ENCODE measurements at places on chromosomes 2 and 18.
A peak's percentile ranks its signal among the peaks of the same experiment; 100 is the strongest.

DNA sequence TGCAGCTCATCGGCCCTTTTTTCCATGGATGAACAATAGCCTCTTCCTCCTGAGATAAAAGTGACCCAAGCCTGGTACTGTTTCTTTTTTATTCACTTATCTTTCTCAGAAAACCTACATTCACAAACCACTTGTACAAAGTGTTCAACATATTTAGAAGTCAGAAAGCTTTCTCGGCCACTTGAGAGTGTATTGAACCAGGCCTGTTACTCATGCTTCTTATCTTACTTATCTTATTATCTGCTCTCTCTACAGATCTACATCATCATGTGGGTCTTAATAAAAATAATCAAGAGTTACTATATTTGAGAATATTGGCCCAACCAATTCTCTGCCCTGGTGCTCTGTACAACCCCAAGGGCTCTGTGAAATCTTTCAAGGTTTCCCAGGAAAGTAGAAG lies 242.1 kb downstream of the MREG start:
- no peak for DNase-seq

- no peak for DNase-seq
Measured at GRCh38 chr2:202965810-202966460, 48.7 kb upstream of the NBEAL1 start.

DNA sequence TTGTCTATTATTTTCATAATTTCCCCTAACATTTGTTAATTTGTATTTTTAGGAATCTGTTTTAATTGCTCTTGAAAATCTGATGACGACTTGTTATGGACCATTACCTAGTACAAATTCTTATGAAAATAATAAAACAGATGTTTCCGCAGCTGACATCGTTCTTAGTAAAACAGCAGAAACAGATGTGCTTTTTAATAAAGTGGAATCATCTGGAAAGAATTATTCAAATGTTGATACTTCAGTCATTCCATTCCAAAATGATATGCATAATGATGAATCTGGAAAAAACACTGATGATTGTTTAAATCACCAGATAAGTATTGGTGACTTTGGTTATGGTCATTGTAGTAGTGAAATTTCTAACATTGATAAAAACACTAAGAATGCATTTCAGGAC lies 69.9 kb downstream of the PMS1 start:
- no peak for DNase-seq

DNA sequence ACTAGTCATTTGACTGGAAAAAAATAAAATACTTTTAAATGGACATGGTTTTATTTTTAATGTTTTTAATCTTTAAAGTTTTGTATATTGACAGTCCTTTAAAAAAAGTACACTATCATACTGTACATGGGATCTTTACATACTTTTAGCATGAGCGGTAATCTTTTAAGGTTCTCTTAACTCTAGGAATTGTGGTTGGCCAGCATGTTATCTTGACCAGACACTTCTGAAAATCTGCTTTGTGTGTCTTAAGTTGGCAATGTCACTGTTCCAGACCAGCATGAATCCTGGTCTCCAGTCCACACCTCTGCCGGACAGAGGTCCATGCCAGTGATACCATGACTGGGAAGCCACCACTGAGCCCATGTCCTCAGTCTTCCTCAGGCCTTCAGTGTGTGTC lies 17.7 kb downstream of the ITGB1BP1 start:
- no peak for DNase-seq

- DNase-seq = no peak
Measured at GRCh38 chr2:121234791-121235190, 50.2 kb downstream of the TFCP2L1 start.

DNA sequence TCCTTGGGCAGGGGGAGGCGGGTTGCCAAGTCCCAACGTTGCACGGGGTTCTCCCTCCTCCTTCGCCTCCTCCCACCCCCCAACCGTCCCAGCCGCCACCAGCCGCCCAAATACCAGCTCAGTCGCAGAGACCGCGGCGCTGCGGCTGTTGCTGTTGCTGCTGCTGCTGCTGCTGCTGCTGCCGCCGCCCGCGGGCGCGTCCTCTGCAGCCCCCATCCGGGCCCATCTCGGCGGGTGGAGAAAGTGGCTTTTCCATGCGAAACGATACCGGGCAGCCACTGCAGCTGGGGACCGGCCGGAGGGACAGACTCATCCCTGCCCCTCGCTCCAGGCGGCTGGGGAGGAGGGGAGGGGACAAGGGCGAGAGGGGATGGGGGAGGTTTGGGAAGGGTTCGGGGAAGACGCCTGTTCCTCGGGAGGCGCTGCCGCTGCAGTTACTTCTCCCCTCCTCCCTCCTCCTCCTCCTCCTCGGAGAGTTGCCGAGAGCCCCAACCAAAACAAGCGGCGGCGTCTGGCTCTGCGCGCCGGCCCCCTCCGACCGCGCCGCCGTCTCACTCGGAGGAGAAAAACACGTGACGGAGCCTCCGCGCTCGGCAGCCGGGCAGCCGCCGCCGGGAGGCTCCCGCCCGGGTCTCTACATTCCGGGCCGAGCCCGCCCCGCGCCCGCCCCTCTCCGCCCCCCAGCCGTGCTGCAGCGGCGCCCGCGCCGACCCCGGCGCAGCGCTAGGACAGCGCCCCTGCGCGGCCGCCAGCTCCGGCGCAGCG lies at the start of gene IRS1:
IRS1 (minus strand) TSS at position 610 of the 765 bp plus-strand sequence. CDS start 1,082 bp downstream, outside the sequence.
- peak; percentile 38 for DNase-seq

GRCh38 chr2:65403529-65403915 lies 28.9 kb downstream of the SPRED2 start:
- no peak for DNase-seq

DNA sequence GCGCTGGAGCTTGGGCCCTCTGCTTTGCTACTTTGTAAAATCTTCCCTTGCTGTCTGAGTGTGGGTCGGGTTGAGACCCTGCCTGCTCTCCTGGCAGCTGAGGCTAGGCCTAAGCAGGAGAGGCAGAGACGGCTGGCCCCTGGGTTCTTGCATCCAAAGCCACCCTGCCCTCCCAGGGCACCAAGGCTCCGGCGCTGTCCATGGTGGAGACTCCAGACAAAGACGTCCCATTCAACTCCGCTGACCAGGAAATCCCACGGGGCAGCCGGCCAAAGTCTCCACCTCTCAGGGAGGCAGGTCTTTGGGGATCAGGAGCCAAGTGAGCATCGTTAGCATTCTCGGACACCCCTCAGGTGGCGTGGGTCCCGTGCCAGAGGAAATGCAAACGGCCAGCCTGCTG lies 2.6 kb upstream of the PRLH start:
- DNase-seq = no peak

GRCh38 chr18:25316381-25317018 lies 35.5 kb downstream of the ZNF521 start:
- no peak for DNase-seq

GRCh38 chr2:23346029-23346428 lies 39.0 kb upstream of the KLHL29 start:
- no peak for DNase-seq

DNA sequence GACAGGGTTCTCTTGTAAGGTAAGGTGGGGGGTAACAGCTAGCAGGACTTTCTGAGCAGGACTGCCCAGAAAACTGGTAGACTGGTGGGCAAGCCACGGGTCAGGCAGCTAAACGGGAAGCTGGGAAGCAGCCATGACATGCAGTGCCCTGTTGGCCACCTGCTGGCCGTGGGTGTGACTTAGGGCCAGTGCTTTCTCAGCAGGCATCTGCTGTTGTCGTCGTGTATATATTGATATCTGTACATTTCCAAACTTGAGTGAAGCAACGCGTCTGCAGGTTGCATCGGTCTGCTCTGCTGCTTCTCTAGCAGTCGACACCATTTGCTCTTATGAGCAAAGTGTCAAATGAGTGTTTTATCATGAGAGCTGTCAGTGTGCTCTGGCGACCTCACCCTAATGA lies 31.0 kb downstream of the COA5 start:
- DNase-seq = no peak

GRCh38 chr2:125746321-125747164 lies 909.4 kb upstream of the GYPC start:
- DNase-seq = no peak

GRCh38 chr2:1846046-1847015 lies 102.0 kb upstream of the PXDN start:
- no peak for DNase-seq

GRCh38 chr2:85753525-85754312 lies at the start of gene ATOH8:
ATOH8 (plus strand) TSS chr2:85753991; CDS start chr2:85754190, 199 bp downstream.
- no peak for DNase-seq

DNA sequence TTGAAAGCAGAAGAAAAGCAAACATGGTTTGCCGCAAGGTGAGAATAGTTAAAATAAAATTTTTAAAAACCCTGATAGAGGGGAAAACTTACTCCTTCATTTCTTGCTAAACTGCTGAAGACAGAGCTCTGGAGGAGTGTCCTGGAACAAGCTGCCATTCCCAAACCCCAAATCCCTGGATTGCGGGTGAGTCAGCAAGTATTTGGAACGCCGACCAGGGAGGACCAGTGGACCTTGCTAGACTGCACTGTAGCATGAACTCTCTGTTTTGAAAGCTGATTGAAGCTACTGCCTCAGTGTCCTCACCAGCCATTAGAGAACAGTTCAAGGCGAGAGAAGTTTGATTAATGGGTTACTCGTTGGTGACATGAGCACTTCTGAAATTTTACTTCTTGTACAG lies 99.4 kb upstream of the RASGRP3 start:
- DNase-seq = no peak

- DNase-seq = no peak
Measured at GRCh38 chr2:86631846-86632485, 8.3 kb upstream of the RNF103 start.

GRCh38 chr18:35827903-35828275 lies 144.6 kb upstream of the RMP24 start:
- DNase-seq = no peak

GRCh38 chr2:6644261-6644660 lies 221.4 kb downstream of the CMPK2 start:
- no peak for DNase-seq

- no peak for DNase-seq
Measured at GRCh38 chr2:85716346-85716914, 22.3 kb downstream of the GNLY start.

DNA sequence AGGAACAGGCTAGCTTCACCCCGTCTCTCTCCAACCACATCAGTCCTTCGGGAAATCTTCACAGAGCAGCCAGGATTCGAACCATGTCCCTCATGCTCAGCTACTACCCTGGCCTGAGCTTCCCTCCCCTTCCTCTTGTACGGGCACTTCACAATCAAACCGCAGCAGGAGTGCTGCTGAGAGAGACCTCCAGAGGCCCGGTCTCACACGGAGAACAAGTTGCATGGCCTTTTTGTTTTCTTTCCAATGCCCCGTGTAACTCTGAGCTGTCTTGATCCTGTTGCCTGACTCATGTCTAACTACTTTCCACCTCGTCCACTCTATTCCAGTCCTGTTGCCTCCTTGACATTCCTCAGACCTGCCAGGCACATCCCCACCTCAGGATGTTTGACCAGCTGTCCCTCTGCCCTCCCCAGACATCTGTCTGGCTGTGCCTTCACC lies 25.4 kb downstream of the FBLN7 start:
- DNase-seq = no peak

GRCh38 chr2:233153146-233153798 lies 93.1 kb downstream of the INPP5D start:
- DNase-seq = no peak

GRCh38 chr18:24160086-24160485 lies 21.2 kb downstream of the CABYR start:
- no peak for DNase-seq

- no peak for DNase-seq
Measured at GRCh38 chr2:109387778-109388469, 225.8 kb downstream of the SEPTIN10 start.

- no peak for DNase-seq
Measured at GRCh38 chr2:177434475-177434874, 41.9 kb downstream of the AGPS start.

- no peak for DNase-seq
Measured at GRCh38 chr2:12841021-12841420, 124.3 kb downstream of the TRIB2 start.

DNA sequence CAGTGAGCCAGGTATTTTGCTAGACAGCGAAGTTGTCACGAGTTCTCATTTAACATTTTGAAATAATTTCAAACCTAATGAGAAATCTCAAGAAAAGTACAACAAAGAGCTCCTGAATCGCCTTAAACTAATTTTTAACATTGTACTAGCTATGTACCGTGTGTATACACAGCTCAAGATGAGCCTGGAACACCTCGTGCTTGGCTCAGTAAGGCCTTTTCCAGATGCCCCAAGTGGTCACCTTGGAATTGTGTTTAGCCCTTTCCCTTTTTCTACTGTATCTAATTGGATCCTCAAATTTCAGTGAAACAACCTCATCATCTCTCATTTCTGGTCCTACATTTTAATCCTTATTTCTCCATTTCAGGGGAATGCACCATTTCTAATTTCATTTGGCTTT lies 7.2 kb downstream of the PTPN4 start:
- no peak for DNase-seq

DNA sequence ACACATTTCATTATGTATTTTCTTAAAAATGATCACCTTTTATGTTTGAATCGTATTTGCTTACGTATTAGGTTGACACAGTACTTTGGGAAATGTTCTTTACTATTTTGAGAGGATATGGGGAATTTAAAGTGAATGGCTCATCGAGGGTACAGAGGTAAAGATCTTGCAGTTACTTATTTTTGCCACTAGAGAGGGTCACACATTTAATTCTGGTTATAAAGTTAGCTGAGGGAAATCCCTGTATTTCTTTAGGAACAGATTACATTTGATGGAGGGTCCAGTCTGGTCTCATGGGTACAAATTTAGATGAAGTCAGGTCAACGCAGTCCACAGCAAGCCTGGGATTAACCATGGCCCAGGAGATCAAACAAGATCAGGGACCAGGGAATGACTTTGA lies 24.5 kb downstream of the DYNC2LI1 start:
- DNase-seq = no peak

GRCh38 chr2:72883356-72883962 lies 3.7 kb upstream of the SPR start:
- DNase-seq = no peak

DNA sequence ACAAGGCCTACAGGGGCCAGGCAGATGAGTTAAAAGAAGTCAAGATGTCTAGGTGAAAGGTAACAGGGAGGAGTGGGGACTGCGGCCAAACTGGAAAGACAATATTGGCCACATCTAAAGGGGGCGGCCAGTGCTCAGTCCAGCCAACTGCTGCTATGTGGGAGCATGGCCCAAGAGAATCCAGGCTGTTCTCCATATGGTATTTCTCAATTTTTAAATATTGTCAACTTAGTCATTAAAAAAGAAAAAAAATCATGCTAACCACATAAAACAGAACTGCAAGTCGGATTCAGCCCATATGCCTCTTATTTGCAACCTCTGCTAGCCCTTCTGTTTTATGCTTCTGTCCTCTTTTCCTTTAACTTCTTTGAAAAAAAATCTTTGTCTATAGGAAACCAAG lies 14.8 kb downstream of the TRABD2A start:
- no peak for DNase-seq

- no peak for DNase-seq
Measured at GRCh38 chr2:176461098-176461808, 192.0 kb downstream of the MTX2 start.

- peak; percentile 32 for DNase-seq
Measured at GRCh38 chr18:47100212-47100831, 50.0 kb downstream of the HDHD2 start.

GRCh38 chr2:160479269-160479668 lies 14.3 kb downstream of the RBMS1 start:
- no peak for DNase-seq

GRCh38 chr18:50058731-50059130 lies 136.2 kb downstream of the MYO5B start:
- DNase-seq = no peak

- no peak for DNase-seq
Measured at GRCh38 chr2:164739966-164740365, 101.7 kb downstream of the COBLL1 start.

Data from activated T-helper 1 cell treated with anti-CD3 and anti-CD28 coated beads, Interleukin-2, amount 50 U/mL, for 16 hours (primary cell).